Memory B cell (primary cell): ENCODE measurements at places on chromosomes 16 and 17.

DNA sequence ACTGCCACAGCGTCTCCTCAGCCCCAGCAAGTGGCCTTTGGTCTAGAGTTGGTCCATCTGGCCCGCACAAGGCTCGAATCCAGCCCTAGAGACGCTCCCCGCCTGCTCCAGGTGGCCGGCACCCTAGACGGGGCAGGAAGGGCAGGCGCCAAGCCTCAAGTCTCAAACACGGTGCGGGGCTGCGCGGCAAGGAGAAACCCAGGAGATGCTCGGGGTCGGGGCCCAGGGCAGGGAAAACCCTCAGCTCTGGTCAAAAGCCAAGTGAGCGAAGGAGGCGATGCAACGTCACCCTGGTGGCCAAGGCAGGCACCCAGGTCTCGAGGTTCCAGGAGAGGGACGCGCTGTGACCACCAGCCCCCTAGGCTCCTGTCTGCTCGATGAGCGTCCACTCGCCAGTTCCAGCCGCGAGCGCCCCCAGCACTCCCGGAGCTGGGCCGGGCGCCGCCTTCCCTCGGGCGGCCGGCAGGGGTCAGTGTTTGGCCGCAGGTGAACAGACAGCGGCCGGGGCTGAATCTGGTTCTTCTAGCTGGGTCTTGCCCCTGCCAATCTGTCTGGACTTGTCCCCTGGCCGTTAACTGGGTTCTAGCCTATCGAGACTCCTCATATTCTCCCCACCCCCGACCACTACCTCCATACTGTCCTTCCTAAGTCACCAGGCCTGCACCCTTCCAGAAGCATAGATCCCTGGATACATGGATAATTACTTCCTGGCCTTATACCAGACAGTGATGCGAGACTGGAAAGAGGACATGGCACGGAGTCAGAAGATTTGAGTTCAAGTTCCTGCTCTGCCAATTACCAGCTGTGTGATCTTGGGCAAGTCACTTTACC is 44.0 kb downstream of the PRAC1 start:
- DNase-seq, result peak; percentile 81

DNA sequence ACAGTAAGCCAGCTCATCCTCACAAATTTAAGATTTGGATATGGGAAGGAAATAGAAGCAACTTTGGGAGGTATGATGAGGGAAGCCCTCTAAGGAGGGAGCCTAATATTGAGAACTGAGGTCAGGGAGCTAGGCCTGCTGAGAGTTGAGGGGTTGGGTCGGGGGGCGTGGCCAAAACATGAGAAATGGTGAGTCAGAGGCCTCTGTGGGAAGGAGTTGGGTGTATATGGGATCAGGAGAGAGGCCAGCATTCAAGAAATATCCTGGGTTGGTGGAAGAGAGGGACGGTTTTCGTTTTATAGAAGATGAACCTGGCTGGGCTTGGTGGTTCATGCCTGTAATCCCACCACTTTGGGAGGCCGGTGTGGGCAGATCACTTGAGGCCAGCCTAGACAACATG is 48.4 kb downstream of the CLEC16A start:
- DNase-seq, result no peak

- no peak for DNase-seq
Measured at GRCh38 chr17:14121952-14122351, 52.6 kb downstream of the COX10 start.

DNA sequence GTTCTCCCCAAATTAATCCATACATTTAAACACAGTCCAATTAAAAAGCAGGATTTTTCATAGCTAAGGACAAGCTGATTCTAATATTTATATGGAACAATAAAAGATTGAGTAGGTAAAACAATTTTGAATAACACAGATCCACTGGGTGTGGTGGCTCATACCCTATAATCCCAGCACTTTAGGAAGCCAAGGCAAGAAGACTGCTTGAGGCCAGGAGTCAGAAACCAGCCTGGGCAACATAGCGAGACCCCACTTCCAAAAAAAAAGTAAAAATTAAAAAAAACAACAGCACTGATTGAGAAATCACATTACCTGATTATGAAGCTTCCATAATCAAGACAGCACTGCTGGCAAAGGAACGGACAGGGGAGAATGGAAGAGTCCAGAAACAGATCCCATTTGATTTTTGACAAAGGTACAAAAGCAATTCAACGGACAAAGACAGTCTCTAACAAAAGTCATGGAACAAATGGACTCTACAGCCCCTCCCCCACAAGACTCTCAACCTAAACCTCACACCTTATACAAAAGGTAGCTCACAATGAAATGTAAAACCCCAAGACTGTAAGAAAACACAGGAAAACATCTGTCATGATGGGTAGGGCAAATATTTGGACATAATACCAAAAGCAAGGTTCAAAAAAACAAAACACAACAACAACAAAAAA is 17.9 kb downstream of the USP7 start:
- no peak for DNase-seq

- no peak for DNase-seq
Measured at GRCh38 chr17:3882276-3882675, 10.6 kb downstream of the CAMKK1 start.

DNA sequence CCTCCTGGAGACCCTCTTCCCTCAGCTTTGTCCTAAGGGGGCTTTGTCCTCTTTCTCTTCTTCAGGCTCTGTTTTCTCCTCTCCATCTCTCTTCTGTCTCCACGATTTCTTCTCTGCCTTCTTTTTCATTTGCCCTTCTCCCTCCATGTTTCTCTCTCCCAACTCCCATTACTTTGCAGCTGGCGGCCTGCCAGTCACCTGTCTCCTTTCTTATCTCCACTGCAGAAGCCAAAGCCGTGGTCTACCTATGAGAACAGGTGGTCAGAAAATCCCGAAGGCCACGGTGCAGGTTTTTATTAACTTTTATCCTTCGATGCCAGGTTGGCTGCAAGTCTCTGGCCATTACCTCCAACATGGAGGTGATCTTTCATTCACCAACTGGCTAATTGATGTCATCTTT is 45.1 kb downstream of the FZD2 start:
- no peak for DNase-seq
